ENCODE measurements at places on chromosomes 3 and 15.

DNA sequence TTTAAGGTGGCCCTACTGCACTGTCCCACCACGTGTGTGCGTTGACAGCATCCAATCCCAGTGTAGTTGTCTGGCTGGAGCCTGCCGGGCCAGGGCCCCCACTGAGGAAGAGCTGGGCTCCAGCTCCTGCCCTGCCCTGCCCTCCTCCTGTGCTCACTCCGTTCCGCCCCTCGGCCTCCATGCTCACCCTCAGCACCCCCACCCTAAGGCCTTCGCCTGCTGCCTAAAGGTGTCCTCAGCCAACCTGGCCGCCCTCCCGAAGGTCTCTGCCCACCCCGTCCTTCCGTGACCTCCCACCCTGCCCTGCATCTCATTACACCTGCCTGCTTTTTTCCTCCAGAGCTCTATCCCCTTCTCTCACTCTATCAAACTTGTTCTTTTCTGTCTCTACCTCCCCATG lies 118.0 kb downstream of the TPRA1 start:
- DNase-seq, result no peak

DNA sequence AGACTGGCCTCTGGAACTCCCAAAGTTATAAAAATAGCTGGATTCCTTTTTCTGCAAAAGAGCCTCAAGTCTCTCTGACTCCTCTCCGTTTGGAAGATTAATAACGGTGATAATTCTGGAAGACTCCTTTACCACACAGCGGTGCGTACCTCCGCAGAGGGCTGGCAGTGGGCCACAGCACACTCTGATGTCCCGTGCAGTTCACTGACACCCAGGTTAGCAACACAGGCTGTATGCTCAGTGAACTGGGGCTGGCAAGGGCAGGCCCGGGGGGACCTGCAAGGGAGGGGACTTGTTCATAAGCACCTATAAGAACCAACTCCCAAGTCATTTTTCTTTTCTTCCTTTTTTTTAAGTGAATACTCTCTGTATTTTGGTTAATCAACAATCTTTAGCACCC lies 120.3 kb upstream of the TJP1 start:
- no peak for DNase-seq

DNA sequence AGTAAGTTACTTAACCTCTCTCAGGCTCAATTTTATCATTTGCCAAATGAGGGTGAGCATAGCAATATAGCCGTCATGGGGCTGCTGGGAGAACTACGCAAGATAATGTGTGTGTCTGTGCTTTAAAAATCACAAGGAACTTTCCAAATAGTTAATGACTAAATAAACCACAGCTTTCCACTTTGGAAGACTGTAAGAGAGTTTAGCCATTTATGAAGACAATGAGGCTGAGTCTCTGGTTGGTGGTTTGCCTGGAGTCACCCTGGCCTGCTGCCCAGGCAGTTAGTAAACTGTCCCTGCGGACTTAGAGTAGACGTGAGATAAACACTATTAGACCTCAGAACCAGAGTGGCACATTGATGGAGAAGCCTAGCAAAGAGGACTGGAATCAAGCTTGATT lies 357.7 kb downstream of the CLSTN2 start:
- no peak for DNase-seq

DNA sequence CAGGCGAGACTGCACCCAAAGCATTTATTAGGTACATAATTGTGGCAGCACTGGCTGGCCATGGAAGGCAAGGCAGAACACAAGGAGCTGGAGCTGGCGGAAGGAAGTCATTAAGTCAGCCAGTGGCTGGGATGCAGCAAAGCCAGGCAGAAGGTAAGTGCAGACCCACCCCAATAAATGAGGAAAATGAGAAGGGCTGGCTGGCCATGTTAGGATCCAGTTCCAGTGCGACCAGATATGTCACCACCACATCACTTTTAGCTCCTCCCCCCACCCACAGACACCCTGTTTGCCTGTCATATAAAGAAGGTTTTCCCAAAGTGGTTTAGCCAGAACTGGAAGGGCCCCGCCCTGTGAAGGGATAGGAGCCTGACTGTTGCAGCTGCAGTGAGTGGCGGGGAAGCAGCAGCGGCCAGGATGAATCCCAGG lies at the start of gene FURIN:
TSS of gene FURIN (plus strand) at position 328 of the 429 bp plus-strand sequence. CDS start 7,153 bp downstream, outside the sequence.
- DNase-seq, result no peak

DNA sequence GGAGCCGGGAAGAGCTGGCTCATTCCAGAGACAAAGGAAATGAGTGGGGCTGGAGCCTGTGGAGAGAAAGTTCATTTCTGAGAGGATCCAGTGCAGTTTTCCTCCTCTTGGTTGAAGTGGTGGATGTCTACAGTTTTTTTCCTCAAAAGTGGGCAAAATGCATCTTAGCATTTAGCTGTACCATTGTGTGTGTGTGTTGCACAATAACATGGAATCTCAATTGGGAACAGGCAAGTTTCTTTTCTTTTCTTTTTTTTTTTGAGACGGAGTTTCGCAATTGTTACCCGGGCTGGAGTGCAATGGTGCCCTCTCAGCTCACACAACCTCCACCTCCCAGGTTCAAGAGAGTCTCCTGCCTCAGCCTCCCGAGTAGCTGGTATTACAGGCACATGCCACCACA lies 101.5 kb upstream of the UBE2E1 start:
- no peak for DNase-seq

DNA sequence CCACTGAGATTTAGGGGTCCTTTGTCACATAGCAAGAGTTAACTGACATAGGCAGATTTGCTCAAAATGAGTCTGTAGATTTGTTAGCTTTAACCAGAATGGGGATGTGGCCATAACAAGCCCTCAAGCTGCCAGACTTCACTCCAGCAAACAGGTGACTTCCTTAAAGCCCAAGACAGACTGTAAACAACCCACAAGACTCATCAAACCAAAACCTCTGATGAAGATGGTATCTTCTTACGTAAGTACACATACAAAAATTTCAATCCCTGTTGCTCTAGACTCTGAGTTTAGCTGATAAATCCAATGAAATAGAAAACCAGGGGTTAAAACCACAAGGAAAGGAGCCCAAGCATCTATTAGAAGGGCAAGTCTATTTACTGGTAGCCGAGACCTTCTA lies 18.2 kb upstream of the ZBTB20 start:
- peak; percentile 63 for DNase-seq

DNA sequence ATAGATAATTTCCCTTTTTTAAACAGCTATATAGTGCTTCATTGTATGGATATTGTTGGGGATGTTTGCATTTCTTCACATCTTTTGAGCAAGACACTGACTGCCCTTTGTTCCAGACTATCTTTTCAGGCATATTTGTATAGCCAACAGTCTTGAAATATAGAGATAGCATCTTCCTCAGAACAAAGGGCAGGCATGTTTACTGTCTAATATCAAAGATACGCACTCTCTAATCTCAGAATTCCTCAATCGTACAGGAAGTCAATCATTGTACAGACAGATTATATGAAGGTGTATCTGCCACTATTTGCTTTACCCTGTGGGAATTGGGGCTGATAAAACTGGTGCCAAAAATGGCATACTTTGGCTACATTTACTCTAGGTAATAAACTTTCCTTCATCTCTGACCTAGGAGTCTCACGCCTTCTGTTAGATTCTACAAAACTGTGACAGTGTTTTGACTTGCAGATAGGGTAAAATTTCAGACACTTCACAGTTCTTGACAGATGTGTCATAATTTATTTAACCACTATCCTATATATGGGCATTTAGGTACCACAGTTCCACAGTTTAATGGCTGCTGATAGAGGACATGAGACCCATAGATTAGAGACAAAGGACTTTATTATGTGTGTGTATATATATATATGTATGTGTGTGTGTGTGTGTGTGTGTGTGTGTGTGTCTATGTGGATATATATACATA lies 321.0 kb downstream of the IGSF11 start:
- no peak for DNase-seq

GRCh38 chr15:51380999-51381806 lies 39.7 kb downstream of the GLDN start:
- DNase-seq, result no peak

GRCh38 chr3:193620650-193621049 lies 27.6 kb downstream of the OPA1 start:
- no peak for DNase-seq

DNA sequence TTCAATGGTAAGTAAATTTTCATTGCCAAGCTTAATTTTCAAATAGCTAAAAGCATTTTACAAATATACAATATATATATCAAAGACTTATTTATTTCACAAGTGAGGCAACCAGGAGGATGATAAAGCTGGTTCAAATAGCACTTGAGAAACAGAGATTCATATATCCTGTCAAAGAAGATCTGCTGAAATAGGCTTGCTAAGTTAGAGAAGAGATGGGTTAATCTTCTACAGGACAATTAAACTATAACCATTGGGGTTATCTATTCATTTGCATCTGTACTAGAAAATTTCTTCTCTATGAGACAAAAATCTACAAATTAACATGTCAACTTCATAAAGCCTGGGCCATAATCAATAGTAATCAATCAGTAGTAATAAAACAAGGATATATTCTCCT lies 637.7 kb upstream of the UBE2E2 start:
- no peak for DNase-seq

DNA sequence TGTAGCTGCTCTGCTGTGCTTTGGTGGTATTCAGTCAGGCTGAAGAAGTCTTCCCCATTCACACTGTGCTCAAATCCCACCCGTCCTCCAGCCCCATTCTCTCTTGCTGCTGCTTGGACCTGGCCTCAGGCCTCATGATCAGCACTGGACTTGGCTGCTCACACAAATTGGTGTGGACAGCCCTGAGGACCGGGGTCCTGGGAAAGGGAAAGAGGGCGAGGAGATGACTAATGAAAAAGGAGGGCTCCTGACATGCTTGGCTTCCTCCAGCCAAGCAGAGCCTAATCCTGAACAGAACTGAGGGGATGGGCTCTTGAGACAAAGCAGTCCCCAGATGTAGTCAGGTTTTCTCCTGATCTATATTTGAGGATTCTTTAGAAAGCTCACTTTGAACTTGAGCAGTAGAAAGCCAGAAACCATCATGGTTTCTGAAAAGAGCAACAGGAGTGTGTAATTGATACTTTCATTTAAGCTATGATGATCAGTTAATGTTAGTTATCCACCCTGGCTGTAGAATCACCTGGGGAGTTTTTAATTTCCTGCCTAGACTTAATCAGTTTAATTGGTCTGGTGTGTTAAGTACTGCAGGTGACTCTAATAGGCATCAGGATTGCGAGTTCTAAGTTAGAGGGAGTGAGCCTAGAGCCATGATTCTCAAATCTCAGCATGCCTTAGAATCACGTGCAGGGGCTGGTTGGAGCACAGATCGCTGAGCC lies 79.4 kb upstream of the THBS1 start:
- DNase-seq, result no peak

- no peak for DNase-seq
Observed at GRCh38 chr3:146493221-146493620, 23.9 kb upstream of the PLSCR2 start.

DNA sequence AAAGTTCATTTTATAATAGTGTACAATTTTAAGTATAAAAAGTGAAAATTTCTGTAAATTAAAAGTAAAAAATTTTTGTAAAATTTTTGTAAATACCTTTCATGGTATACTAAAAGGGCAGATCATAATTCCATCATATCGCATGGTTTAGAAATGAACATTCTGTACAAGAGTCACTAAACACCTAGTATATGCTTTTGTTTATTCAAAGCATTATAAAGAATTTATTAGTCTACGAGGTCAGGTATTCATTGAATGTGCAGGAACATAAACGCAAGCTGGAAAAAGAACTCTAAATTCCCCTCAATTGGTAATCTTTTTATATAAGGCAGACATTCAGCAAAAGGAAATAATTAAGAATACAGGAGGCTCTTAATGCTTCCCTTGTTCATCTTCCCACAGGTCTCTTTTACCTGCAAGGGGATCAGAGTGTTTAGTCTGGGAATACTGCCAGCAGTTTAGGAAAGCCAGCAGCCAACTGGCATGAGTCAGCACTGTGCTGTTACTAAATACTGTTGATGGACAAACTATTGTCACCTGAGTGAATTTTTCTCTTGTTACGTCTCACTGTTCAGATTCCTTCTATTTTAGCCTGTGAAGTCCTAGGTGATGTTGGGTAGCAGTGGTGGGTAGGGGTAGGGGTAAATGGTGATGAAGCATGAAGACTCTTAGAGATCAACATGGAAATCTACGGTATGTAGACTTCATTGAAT lies 70.1 kb downstream of the UQCC5 start:
- no peak for DNase-seq

- no peak for DNase-seq
Observed at GRCh38 chr3:42707620-42708355, 5.2 kb upstream of the HHATL start.

DNA sequence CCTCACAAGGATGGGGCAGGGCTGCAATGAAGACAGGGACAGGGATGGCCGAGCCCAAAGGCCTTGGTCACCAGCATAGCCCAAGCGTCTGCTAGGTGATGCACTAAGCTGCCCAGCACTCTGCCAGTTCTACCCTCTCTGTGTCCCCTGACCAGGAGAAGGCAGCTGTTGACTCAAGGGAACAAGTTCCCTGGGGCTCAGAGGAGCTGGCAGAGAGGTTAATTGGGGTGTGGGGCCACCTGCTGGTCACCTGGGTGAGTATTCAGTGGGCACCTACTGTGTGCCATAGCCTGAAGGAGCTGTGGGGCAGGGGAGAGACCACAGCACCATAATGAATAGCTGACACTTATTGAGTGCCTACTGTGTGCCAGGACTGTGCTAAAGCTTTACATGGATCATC lies 22.0 kb upstream of the DOCK3 start:
- DNase-seq, result peak; percentile 71
